ENCODE measurements at places on chromosomes 13 and 19. TPM values are rescaled to one million over a fixed set of nuclear protein-coding genes. Genes with fewer than 3 reads are reported as not detected.

DNA sequence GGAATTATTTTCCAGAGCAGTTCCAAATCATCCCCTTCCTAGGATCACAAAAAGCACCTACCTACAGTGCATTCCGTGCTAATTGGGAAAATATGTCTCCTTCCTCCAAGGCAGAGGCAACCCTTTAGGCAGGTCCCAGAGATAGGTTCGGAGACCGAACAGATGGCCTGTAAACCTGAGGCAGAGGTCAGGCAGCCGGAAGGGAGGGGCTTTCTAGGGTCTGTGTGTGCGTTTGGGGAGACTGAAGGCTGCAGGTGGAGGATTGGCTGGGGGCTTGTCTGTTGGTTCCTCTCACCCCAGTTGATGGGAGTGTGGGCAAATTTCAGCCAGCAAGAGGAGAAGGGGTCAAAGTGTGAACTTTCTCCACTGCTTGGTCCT, 7.1 kb downstream of the KCNN4 start:
- peak; percentile 91 for DNase-seq

- DNase-seq, result no peak
Observed at GRCh38 chr19:49658139-49658517, 7.5 kb downstream of the IRF3 start.

DNA sequence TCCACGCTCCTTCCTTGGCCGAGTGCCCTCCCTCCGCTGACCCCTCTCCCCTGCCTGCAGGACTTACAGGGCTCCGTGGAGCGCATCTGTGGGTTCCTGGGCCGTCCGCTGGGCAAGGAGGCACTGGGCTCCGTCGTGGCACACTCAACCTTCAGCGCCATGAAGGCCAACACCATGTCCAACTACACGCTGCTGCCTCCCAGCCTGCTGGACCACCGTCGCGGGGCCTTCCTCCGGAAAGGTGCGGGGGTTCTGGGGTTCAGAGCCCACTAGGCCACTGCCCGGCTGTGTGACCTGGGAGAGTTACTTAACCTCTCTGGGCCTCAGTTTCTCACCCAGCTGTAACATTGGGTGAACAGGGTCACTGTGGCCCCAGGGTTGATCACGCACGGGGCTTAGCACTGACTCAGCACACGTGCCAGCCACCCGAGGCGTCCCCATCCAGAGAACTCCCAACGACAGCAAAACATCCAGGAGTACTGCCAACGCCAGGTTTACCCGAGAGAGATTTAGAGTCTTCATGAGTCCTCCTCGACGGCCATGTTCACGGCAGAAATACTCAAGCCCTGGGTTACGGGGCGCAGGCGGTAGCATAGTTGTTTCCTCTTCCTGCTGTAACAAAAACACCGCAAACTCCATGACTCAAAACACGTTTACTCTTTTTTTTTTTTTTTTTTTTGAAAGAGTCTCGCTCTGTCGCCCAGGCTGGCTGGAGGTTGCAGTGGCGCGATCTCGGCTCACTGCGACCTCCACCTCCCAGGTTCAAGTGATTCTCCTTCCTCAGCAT, 9.7 kb upstream of the SPACA4 start:
- DNase-seq, result no peak

The IGFL4 gene
- total RNA-seq, result not detected

DNA sequence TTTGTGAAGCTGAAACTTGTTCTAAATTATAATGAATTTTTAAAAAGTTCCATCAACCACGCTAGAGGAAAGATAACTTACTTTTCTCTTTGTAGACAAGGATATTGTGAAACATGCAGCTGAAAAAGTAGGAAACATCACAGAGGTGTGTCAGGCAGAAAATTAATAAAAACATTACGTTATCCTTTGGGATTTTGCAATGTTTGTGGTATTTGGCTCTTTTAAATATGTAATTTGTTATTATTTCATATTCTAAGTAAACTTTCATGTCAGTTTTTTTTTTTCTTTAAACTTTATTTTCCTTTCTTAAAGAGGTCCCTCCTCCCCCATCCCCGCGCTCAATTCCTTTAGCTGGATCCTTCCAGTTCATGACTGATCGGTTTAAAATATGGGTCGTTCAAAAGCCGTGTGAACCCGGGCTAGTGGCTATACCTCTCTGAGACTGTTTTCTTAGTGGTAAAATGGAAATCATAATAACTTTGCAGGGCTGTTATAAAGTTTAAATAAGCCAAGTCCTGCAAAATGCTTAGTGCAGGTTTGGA, 740 bp upstream of the CCDC61 start:
- DNase-seq, result no peak

DNA sequence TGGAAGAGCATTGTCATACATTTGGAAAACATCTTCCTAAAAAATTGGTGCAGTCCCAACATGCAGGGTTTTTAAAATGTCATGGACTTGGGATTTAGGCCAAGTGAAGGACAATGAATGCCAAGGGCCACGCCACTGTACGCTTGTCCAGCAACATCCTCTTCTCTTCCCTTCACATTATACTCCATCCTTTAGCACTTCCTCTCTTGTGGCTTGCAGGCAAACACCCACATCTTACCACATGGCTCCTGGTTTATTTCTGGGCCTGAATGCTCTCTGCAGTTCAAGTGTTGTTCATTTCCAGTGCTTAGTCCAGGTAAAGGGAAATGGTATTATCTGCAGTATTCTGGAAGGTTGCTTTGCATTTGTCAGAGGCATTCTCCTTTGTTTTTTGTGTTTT, 45.0 kb downstream of the CBY2 start:
- DNase-seq, result no peak

The IGLON5 gene
- total RNA-seq, result 0.22 TPM

DNA sequence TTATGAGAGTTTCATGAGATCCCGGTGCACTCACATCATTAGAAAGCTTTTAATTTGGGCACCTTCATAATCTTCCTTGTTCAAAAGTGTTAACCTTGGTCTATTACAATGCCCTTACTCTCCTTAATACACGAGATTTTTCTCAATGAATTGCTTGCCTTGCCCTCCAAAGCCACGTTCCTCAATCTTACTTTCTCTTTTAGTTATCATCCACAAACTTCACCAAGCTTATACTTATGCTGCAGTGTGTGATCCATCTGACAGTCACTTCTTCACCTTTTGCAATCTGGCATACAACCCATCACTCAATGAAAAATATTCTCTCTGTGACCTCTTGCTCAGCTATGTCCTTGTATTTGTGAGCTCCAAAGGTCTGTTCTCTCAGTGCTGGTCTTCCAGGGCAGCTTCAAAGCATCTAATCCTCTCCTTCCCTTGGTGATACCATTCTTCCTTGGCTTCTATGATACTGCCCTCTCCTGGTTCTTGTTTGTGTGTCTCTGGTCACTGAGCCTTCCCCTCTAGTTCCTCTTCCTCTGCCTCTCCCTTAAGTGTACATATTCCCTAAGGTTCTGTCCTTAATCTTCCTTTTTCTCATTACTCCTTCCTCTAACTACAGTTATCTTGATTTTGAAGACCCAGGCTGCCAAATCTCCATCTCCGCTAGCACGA, 202.2 kb upstream of the STARD13 start:
- no peak for DNase-seq

GRCh38 chr19:3116621-3117020, 19.2 kb upstream of the GNA15 start:
- DNase-seq, result no peak

DNA sequence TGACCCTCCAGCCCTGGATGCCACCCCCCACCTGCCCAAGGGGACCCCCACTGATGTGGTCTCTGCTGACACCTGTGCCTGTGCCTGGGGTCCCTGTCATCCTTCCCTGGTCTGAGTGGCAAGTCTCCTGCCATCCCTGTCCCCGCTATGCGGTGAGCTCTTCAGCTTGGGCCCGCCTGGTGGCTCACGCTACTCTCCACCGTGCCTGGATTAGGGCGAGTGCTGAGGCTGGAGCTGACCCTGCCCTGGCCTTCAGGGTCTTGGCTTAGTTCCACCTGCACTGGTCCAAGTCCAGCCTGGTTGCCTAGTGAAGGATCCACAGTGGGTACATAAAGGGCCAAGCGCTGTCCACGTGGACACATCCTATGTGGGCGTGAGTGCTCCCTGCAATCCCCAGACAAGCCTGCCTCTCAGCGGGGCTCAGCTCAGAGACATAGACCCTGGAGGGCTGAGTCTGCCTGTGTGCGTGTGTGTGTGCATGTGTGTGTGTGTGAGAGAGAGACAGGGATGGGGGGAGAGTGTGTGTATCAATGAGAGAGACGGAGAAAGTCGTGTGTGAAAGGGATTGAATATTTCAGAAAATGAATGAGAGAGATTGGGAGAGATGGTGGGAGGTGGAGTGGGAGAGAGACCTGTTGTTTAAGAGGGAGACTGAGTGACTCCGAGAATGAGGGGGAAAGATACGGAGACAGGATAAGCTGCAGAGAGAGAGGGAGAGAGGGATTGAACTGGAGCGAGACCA, 22.1 kb downstream of the WTIP start:
- DNase-seq, result peak; percentile 6

The C5AR2 gene
- 0.51 TPM for total RNA-seq

DNA sequence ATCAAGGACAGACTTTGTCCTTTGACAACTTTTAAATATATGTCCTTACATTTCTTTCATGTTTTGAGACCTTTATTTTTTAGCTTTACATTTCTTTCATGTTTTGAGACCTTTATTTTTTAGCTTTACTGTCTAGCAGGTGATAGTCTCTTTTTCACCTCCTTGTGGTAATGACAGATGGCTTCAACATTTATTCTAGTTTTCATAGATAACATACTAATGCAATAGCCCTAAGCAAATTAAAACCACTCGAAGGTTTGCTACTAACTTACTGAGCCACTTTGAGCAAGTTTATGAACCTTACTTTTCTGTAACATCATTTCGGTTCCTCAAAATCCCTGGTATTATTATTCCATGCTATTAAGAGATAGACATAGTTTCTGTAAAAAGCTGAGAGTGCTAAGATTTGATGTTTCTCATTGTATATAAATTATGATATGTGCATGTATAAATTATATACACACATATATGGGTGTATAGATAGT, 4.5 kb downstream of the DACH1 start:
- DNase-seq, result no peak

The GIPR gene
- 21.7 TPM for total RNA-seq

DNA sequence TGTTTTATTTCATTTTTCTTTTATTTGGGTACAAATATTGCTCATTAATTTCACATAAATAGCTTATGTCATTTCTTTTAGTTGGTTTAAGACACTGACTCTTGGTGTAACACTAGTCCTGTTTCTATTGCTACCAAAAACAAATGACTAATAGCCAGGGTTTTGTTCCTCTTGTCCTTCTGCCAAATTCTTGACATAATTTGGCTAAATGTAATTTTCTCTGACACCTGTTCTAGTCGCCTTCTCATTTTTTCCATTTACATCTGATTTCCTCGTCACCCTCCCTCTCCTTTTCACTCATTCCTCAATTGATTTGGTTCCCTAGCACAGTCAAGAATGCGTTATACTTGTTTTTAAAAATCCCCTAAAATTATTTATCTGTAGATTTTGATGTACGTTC, 1718.7 kb downstream of the EFNB2 start:
- DNase-seq, result no peak

GRCh38 chr19:480016-480855, 16.1 kb upstream of the MADCAM1 start:
- DNase-seq, result peak; percentile 81

GRCh38 chr13:102878481-102878880, 32.6 kb downstream of the ERCC5 start:
- DNase-seq, result no peak

The LIM2 gene
- not detected for total RNA-seq

GRCh38 chr19:33187183-33187540, 7.0 kb upstream of the LRP3 start:
- no peak for DNase-seq

The ITM2B gene
- total RNA-seq, result 53.3 TPM

GRCh38 chr13:51818276-51818675, 14.3 kb upstream of the DHRS12 start:
- no peak for DNase-seq

- DNase-seq, result peak; percentile 7
Observed at GRCh38 chr19:3411636-3412035, 45.3 kb downstream of the NFIC start.

GRCh38 chr13:92317066-92317465, 909.5 kb upstream of the GPC6 start:
- no peak for DNase-seq

GRCh38 chr13:93173654-93174053, 53.0 kb upstream of the GPC6 start:
- DNase-seq, result no peak

The TGDS gene
- 12.7 TPM for total RNA-seq

GRCh38 chr19:41708481-41708880, at the start of gene CEACAM5:
Gene CEACAM5, plus strand, starts transcription at chr19:41708626. Its CDS starts 106 bp downstream, at chr19:41708732.
- DNase-seq, result no peak

- no peak for DNase-seq
Observed at GRCh38 chr13:74048756-74049155, 85.4 kb downstream of the KLF12 start.

GRCh38 chr13:80690208-80690607, 349.3 kb upstream of the SPRY2 start:
- no peak for DNase-seq

The FUT2 gene
- total RNA-seq, result not detected

GRCh38 chr13:33154911-33155310, 130.6 kb downstream of the STARD13 start:
- DNase-seq, result no peak

DNA sequence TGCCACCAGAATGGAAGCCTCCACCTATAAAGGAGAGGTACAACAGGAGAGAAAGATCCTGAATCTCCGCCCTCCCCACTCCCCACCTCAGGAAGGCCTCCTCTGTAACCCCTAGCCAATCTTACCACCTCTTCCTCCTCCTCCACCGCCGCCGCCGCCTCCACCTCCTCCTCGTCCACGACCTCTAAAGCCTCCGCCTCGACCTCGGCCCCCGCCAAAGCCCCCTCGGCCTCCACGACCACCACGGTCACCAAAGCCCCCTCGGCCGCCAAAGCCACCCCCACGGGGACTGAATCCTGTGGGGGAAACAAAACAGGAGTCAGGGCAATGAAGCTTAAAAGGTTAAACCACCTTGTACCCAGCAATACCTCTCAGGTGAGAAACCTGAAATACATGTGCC, 5.7 kb downstream of the FBL start:
- no peak for DNase-seq

The ZNF99 gene
- total RNA-seq, result not detected

The ZNF681 gene
- 5.1 TPM for total RNA-seq

The NDFIP2 gene
- 36.6 TPM for total RNA-seq

DNA sequence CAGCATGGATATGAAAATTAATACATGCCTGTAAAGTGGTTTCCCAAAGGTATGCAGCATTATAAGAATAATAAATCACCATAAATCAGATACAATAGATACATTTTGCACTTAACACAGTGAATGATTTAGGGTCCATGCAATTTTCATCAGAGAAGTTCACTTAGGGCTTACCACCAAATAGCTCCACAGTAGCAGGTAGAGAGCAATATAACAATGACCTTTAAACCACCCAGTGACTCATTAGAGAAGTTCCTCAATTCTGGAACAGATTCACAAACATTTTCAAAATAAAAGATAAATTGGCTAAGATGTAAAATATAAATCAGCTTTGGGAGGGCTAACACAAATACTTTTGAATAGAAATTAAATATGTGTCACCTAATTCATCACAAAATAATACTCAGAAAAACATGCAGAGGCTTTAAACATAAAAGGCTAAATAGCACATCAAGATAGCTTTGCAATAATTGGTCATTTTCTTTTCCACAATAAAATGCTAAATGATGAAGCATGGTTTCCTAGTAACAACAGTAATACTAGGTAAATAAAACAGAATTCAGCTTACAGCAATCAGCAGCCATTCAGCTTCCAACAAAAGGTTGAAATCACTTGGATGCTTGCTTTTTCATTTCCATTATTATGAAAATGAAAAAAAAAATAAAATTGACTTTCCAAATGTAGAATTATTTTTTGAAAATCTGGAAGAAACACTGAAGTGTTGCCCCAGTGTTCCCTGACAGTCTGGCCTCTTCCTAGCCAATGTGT, 84.3 kb upstream of the NBEA start:
- no peak for DNase-seq

The THSD8 gene
- total RNA-seq, result 49.3 TPM

The STX10 gene
- 39.6 TPM for total RNA-seq

GRCh38 chr13:29859971-29860370, 9.6 kb upstream of the UBL3 start:
- no peak for DNase-seq
